ENCODE measurements at places on chromosomes 3 and 15. TPM values are rescaled to one million over a fixed set of nuclear protein-coding genes. Genes with fewer than 3 reads are reported as not detected.

The PDZRN3 gene
- 191 TPM for total RNA-seq

The CPOX gene
- 25.2 TPM for total RNA-seq

GRCh38 chr15:74007820-74008371 is 13.4 kb downstream of the PML start:
- DNase-seq = no peak
- H3K36me3 ChIP-seq = no peaks in the 10 kb centered on the region
- H3K27me3 ChIP-seq = no peaks in the 10 kb centered on the region
- H3K27ac ChIP-seq = peak overlapping the region; percentile 78
- H3K4me1 ChIP-seq = peaks cover 70% of the 10 kb centered on the region

The ARID3B gene
- total RNA-seq = 9.6 TPM

The IL17RC gene
- 70.6 TPM for total RNA-seq

- no peaks in the 10 kb centered on the region for H3K36me3 ChIP-seq
- H3K27ac ChIP-seq = no peak overlapping the region
- no peak for DNase-seq
- no peaks in the 10 kb centered on the region for H3K4me1 ChIP-seq
- H3K27me3 ChIP-seq = no peaks in the 10 kb centered on the region
- no peak overlapping the region for H3K4me3 ChIP-seq
Observed at GRCh38 chr15:91784973-91785709, 68.4 kb upstream of the SLCO3A1 start.

GRCh38 chr3:40713795-40714194 is 189.0 kb downstream of the ZNF621 start:
- no peaks in the 10 kb centered on the region for H3K4me1 ChIP-seq
- no peaks in the 10 kb centered on the region for H3K27me3 ChIP-seq
- no peak for DNase-seq
- no peak overlapping the region for H3K27ac ChIP-seq

The CIDEC gene
- 50.5 TPM for total RNA-seq

DNA sequence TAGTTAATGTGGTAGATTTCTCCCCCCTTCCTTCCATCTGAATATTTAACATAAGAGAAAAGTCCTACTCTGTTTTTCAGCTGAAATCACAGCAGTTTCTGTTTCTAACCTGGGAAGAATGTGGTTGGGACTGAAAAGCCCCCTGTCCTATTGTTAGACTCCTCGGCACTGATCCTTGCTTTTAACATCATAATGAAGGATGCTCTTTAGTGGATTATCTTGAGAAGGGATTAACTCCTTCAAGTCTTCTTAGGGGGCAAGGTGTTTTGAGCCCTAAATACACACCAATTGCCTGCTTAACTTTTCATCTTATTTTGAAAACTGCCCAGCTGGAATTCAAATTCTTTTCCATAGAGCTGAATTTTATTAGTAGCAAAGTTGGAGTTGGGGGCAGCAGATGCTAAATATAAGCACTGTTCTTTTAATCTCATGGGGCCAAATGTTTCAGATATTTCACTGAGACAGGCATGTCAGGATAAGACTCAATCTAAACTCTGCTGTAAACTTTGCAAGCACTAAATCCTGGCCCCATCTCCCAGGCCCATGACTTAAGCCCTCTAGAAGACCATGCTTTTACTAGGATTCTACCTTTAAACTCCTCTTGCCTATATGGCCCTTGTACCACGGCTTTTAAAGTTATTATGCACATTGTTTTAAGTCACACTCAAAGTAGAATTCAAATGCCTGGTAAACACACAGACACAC is 243.2 kb upstream of the NR2F2 start:
- H3K27ac ChIP-seq = no peak overlapping the region
- no peak for DNase-seq
- H3K27me3 ChIP-seq = no peaks in the 10 kb centered on the region
- no peaks in the 10 kb centered on the region for H3K4me1 ChIP-seq
- H3K36me3 ChIP-seq = no peaks in the 10 kb centered on the region
